Activated T-helper 9 cell treated with anti-CD3 and anti-CD28 coated beads, Interleukin-2, amount 50 U/mL, for 16 hours (primary cell): ENCODE measurements at places on chromosomes 7 and 10.

DNA sequence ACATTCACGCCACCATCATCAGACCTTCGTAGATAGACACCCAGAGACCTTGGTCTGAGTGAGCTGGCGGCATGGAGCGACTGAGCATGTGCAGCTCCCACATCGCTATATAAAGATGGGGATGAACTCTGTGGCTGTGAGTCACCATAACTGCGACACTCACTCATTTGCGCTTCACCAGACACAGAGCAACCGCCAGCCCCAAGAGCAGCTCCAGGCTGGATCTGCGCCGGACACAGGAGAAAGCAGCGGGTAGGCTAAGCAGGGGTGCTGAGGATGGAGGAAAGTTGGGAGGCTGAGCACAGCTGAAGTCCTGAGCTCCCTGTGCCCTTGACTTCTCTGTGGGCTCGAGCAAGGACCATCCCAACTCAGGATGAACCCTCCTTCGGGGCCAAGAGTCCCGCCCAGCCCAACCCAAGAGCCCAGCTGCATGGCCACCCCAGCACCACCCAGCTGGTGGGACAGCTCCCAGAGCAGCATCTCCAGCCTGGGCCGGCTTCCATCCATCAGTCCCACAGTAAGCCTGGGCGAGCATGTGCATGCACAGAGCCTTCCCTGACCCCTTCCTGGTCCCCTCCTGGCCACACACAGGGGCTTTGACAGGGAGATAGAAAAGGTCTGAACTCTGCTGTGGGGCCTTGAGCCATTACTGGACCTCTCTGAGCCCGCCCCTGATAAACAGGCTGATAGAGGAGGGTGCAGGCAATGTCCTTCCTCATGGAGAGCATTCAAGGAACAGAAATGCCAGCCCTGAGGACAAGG, at the start of gene OPN4:
TSS of gene OPN4 (plus strand) at position 137 of the 762 bp plus-strand sequence. CDS start at position 374, 237 bp downstream.
- no peak for DNase-seq

GRCh38 chr10:31994926-31995325, 61.3 kb downstream of the KIF5B start:
- DNase-seq = no peak

DNA sequence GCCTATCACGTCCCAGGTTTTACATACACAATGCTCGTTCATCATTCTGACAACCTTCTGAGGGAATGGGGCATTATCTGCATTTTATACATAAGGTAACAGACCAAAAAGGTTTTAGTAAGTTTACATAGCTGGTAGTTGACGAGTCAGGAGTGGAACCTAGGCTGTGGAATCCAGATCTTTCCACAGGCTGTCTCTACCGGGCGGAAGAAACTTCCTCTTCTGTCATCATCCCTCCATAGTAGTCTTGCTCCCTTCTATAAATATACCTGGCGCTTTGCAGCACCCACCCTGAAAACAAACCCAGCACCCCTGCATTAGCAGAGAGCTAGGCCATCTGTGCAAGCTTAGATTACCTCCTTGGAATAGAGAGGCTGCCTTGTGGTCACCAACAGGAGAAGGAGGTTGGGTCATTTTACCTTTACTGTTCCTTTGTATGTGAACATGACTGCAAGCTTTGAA, 1.3 kb downstream of the TSPAN13 start:
- DNase-seq = no peak

DNA sequence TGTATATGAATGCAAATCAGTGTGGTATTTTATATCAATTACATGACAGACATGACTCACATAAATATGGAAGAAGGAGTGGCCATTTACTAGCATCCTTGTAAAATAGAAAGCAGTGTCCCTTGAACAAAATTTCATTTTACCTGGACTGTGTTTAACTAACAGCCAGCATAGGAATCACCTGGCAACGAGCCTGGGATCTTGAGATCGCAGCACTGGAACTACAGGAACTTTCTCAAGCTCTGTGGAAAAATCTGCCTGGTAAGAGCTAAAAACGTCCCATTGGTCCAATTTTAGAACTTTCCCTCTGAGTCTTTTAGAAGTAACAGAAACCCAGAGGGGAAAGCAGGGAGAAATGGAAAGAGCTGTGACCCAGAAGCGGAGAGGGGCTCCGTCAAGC, 68.9 kb upstream of the AMPH start:
- DNase-seq = no peak

DNA sequence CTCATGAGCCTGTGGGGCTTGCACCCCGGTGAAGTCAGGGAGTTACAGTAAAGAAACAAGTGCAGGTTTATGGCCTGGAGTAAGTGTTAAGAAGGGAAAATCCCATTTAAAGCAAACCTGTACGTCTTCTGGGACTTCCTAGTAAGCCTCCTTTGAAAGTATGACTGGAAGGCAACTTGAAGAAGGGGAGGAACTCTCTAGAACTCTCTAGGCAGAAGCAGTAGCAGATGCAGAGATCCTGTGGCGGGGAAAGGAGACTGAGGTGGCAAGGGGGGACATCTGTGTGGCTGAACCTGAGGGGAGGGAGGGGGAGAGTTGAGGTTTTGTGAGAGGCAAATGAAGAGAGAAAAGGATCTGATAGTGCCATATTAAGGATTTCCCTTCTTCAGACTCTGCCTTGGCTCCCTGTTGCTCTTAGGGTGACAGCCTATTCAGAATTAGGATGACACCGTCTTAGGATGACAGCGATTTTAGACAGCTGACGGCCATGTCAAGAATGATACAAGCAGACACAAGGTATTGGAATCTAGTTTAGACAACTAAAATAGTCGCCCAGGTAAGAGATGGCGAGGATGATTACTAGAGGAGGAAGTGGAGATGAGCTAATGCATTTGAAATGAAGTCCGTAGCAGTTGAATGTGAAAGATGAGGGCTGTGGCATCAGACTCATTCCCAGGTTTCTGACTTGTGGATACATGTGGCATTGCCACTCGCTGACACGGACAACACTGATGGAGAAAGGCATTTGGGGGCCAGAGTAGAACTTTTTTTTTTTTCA, 29.0 kb downstream of the CUL1 start:
- no peak for DNase-seq

DNA sequence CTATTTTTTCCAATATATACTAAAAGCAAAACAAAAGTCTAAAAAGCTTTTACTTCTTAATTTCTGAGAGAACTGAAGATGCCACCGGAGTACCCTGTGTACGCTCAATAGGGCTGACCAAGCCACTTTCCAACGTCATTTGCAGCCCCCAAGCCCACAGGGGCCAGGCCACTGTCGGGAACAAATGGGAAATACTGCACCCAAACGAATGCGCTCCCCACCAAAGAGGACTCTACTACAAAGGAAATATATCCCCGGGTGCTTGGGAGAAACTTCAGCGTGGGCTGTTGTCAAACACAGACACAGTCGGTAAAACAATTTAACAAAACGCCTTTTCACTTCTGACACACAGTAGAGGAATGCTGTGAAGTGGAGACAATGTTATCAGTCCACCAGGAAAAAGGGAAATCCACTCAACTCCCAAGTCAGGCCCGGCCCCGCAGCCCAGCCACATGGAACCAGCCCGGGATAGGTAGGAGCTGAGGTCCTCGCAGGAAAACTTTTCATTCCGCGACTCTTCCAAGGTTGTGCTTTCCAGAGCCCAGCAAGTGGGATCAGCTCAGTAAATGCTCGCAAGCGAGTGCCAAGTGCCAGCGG, 1.4 kb downstream of the PARD3 start:
- no peak for DNase-seq

DNA sequence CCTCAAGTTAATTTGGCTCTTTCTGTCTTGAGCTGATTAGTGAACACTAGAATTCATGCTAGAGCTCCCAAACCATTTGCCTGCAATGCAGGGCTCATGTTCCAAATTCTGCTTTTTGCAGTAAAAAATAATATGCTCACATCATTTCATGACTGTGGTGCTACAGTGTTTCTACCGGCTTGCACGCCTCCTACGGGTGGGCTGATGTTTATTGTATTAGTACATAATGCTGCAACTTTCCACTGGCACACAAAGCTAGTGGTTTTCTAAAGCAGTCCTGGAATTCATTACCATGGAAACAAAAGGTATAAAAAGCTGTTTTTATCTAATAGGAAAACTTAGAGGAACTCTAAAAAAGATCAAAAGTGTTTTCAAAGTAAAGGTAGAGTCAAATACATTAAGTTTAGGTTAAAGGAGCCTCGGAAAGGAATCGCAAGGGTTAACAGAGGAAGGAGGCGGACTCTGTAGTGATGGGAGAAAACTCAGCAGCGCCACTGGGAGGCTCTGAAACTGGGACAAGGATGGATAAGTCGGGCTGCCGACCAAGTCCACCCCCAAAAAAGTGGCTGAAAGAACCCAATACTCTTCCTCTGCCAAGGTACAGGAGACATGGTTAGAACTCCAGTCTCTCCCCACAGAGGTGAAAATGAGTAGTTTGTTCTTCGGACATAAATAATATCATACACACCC, 25.9 kb downstream of the GRM8 start:
- no peak for DNase-seq

- no peak for DNase-seq
These were observed 45.4 kb downstream of the KAT6B start for GRCh38 chr10:74871595-74872382.

GRCh38 chr7:55140221-55140940, 121.6 kb downstream of the EGFR start:
- DNase-seq = no peak

DNA sequence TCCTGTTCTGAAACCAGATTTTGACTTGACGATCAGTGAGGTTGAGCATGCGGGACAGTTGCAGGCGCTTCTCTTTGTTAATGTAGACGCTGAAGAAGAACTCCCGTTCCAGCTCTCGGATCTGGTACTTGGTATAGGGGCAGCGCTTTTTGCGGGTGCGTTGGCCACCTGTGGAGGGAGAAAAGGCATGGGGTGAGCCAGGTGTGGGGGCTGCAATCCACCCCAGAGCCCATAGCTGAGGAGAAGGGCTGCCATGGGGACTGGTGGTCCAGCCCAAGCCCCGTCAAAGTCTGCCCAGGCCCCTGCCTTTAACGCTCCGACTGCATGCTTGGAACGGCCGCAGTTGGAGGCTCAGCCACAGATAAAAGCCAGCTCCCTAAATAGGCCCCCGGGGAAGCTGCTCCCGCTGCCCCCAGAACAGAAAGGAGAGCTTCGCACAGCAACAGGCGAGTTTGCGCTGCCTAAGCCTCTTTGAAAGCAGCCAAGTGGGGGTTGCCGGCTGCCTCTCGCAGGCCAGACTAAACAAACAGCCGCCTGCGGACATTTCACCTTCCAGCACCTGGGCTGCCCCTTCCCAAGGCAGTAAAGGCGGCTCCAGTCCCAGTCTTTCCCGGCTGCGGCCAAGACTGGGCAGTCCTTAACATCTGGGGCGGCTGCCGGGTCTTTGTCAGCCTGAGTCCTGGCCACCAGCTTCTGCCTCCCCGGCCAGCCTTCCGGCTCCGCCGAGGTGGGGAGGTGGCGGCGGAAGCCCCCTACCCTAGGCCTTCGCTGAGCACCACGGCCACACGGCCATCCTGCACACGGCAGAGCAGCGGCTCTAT, 2.0 kb downstream of the HOXA11 start:
- DNase-seq = no peak

GRCh38 chr7:74141705-74142104, 32.5 kb upstream of the EIF4H start:
- no peak for DNase-seq

- no peak for DNase-seq
These were observed 987 bp upstream of the EXOC6 start for GRCh38 chr10:92847202-92847864.

- no peak for DNase-seq
These were observed 45.3 kb upstream of the GTF2I start for GRCh38 chr7:74612015-74612829.

GRCh38 chr10:60869652-60870415, 74.2 kb downstream of the RHOBTB1 start:
- DNase-seq = no peak

DNA sequence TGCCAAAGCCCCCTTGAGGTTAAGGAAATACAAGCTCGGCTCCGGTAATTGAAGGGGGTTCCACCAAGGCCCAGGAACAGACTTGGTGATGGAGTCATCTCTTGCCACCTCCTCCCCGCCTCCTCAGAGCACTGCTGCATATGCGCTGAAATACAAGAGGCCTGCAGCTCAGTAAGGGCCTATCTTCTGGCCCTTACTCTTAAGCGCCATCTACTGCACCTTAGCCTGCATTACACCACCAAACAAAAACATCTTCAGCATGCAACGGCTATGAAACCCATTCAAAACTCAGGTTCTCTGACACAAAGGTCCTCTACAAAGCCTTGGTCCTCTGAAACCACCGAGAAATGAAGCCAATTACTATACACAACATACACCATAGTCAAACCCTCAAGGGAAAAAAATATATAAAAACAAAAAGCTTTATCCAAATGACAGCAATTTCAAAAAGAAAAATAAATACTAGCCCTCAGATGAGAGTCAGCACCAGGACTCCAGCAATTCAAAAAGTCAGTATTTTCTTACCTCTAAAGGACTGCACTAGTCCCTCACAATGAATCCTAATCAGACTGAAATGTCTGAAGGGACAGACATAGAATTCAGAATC, 176.8 kb upstream of the TBX20 start:
- no peak for DNase-seq

- no peak for DNase-seq
These were observed 37.1 kb downstream of the SKIDA1 start for GRCh38 chr10:21488246-21488956.

GRCh38 chr7:151017953-151018420, 6.3 kb downstream of the ATG9B start:
- DNase-seq = peak; percentile 71

DNA sequence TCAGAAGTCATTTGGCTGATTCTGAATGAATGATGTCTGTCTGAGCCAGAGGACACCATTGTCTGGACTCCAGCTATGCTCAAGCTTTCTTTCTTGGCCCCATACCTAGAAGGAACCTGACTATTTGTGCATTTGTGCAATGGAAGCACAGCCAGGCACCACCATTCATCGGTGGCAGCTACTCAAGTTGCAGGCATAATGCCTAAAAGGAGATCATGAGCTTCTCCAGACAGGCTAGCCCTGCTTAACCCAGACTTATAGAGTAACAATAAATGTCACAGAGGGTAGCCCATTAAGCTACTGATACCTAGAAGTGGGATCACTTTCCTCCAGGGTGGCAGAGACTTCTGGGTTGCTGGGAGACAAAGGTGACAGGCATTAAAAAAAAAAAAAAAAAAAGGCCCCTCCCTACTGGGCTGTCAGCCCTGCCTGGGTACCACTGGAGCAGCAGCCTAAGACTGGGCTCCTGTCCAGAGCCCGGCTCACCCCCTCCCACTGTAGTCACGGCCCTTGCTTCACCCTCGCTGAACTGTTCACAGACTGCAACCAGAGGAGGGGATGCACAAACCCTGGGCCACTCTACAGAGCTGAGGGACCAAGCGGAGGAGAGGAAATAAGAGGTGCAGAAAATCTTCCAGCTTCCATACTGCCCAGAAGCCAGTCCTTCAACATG, 75.4 kb upstream of the ATP6V0A4 start:
- no peak for DNase-seq

GRCh38 chr7:34487391-34488115, 170.5 kb upstream of the NPSR1 start:
- no peak for DNase-seq
